ENCODE measurements at places on chromosomes 12 and 14.

- DNase-seq, result no peak
These were observed 133.5 kb downstream of the CPNE8 start for GRCh38 chr12:38771871-38772270.

DNA sequence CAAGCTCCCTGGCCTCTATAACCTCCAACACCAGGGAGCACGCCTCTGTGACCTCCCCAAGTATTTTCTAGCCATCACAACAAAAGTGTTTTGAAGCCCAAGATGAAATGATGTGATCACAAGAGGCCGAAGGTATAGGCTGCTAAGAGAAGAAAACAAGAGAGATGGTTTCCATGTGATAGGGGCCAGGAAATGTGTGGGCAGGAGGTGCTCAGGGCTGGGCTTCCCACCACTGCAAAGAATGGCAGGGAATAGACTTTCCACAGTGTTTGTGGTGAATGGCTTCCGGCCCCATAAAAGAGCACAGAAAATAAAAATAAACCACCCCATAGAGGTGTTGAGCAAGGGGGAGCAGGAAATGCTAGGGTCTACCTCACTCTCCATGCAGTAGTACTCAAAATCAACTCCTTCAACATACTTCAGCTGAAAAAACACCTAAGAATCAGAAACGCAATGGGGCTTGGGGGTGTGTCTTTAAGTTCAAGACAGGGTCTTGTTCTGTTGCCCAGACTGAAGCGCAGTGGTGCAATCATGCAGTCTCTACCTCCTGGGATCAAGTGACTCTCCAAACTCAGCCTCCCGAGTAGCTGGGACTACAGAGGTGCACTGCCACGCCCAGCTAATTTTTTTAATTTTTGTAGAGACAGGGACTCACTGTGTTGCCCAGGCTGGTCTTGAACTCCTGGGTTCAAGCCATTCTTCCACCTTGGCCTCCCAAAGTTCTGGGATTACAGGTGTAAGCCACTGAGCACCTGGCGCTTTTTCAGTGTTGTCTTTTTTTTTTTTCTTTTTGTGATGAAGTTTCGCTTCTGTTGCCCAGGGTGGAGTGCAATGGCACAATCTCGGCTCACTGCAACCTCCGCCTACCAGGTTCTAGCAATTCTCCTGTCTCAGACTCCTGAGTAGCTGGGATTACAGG lies 27.1 kb downstream of the DAD1 start:
- DNase-seq, result no peak

GRCh38 chr12:106163712-106164111 lies 25.0 kb upstream of the NUAK1 start:
- DNase-seq, result no peak

- DNase-seq, result no peak
These were observed 15.9 kb downstream of the PYROXD1 start for GRCh38 chr12:21453312-21453852.

DNA sequence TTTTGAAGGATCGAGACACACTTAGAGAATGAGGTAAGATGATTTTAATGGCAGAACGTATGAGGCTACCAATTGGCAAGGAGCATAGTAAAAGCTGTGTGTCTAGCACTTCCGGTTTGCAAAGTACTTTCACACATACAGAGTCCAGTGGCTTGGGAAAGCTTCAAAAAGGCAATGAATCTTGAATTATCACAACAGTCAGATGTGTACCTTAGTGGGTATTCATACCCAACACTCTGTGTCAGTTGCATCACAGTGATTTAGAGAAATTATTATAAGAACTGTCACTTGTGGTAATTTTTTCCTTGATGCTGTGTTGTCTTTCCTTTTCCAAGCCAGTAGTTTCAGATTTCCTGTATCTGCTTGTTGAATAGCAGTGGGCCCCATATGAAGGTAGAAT lies 424.1 kb downstream of the PCNX1 start:
- no peak for DNase-seq

GRCh38 chr12:54420766-54421144 lies 1.7 kb upstream of the ITGA5 start:
- no peak for DNase-seq

DNA sequence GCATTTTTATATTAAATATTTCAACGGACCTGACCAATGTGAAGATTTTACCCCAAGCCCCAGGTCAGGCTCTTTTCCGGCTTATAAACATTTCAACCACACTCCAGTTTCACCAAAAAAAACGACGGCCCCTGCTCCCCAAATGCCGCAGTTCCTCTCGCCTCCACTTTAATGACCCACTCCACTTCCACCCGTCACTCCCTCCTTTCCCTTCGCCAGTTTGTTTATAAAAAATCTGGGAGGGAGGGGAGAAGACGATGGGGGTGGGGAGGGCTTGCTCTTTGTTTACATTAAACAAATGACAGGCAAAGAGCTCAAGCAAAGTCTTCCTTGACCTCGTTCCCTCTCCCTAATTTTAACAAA lies 5.4 kb downstream of the SIX6 start:
- no peak for DNase-seq

DNA sequence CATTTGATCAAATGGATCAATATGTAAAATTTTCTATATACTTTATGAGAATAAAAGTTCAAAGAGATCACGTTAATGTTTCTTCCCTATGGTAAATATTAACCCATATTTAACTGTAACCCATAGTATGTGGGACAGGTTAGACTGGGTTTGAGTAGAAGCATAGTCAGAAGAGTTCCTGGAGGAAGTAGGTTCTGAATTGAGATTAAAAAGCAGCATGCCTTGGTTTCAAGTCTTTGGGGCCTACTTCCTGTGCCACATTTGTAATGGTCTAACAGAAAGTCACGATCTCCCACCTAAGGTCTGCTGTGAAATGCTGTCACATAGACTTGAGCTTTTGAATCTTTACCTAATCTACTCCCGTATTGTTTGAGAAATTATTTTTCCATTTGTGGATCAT lies 63.8 kb downstream of the FIGNL2 start:
- DNase-seq, result no peak

DNA sequence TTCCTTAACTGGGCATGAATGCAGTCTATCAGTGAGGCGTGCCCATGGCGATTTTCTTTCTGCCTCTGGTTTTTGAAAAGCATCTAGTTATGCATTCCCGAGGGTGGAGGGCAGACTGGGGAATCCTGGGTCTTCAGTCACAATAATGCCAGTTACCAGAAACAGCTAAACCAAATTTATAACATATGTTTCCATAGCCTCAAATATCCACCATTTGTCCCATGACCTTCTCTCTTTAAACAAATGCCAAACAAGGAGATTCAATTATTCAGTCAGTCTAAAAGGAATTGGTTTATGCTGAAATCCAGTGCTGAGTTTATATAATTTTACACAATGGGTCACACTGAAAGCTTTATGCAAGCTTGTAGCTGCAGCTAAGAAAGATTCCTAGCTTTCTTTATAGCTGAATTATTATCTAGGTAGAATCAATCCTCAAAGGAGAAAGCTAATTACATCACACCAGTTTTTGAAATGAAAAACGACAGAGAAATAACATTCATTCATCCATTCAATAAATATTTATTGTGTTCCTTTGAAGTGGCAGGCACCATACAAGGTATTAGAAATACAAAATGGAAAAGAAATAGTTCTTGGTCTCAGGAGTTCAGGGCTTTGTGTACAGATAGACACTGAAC lies 131.3 kb upstream of the RAP1B start:
- no peak for DNase-seq

- DNase-seq, result no peak
These were observed 42.9 kb upstream of the KRAS start for GRCh38 chr12:25293653-25294052.

GRCh38 chr14:30223385-30223785 lies 295.7 kb upstream of the PRKD1 start:
- DNase-seq, result no peak

- no peak for DNase-seq
These were observed 181.6 kb downstream of the MSRB3 start for GRCh38 chr12:65460063-65460462.

- DNase-seq, result no peak
These were observed 8.9 kb upstream of the RNF212B start for GRCh38 chr14:23228812-23229211.

DNA sequence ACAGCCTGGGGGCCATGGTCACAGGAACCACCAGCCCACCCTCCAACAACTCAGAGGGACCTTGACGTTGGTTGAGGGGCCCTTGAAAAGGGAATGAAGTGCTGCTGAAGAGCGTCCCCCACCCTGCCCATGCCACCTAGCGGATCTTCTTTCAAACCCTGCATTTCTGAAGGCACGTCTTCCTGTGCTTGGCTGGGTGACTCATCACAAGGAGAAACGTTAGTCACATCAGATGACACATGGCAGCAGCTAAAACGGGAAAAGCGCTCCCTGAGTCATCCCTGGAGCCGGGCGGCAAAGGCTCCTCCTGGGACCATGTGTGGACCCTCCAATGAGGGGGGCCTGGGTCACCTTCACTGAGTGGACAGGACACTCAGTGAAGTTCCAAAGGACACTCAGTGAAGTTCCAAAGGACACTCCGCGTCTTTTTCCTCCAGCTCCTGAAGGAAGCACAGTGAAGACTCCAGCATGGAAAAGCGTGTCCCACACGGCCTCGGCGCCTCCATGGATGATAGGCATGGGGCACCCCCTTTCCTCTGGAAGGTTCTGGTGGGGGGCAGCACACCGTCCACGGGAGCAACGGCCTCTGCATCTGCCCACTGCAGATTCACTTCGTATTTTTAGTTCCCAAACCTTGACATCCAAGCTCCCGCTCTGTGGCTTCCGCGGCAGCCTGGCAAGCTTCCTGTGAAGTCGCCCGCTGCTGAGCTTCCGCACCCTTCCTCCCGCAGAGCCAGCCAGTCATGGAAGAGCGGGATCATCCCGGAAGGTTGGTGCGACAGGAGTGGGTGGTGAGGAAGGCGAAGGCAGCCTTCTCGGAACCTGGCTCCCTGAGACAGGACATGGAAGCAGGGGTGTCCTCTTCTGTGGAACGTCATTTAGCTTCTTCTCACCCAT lies 383.4 kb downstream of the VRK1 start:
- no peak for DNase-seq

DNA sequence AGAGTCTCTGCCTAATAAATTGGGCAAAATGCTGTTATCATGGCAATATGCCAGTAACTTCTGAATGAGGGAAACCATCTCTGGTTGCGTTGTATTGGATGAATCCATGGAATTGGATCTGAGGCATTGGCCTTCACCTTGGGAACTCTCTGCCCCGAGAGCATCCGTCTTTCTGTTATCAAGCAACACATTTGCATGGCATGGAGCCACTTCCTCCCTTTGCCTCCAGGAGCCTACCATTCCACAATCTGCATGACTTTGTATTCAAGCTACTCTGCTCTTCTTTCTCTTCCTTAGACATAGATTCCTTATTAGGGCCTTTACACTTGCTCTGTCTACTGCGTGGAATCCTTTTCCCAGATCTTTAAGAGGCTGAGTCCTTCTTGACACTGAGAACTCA lies 57.2 kb downstream of the RIC8B start:
- no peak for DNase-seq

GRCh38 chr12:21456291-21456780 lies 18.9 kb downstream of the PYROXD1 start:
- DNase-seq, result no peak

DNA sequence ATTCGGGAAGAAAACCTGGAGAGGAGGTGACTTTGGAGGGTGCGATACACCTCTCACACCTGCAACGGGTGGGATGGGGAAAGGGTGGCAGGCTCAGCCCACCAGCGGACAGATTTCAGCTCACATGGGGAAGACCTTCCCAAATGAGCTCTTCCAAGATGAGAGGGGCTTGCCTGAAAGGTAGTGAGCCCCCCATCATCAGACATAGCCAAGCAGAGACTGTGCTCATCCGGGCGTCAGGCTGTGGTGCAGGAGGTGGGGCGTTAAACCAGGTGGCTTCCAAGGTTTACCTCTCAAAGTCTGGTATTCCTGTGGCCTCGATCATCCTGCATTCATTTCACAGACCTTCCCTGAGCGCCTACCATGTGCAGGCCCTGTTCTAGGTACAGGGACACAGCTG lies 105.4 kb upstream of the FKBP4 start:
- no peak for DNase-seq

- DNase-seq, result no peak
These were observed 341 bp downstream of the ZNF10 start for GRCh38 chr12:133130808-133131128.

GRCh38 chr12:95784286-95784685 lies 6.3 kb downstream of the NTN4 start:
- DNase-seq, result no peak

GRCh38 chr12:20269337-20270067 lies 98.8 kb upstream of the PDE3A start:
- no peak for DNase-seq

DNA sequence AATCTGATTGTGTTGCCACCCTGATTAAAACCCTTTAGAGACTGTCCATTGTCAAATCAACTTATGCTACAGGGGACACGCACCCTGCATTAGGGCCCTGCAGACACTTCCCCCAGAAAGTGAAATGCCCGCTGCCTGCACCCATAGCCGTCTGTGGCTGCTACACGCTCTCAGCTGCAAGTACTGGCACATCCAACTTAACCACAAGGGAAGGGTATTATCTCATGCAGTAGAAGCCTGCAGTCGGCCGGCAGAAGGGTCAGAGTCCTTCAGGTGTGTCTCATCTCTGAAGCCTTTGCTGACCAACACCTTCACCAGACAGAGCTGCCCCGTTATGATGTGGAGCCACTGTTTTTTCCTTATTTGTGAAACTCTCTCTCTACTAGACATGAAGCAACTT lies 20.8 kb downstream of the CFAP251 start:
- no peak for DNase-seq

DNA sequence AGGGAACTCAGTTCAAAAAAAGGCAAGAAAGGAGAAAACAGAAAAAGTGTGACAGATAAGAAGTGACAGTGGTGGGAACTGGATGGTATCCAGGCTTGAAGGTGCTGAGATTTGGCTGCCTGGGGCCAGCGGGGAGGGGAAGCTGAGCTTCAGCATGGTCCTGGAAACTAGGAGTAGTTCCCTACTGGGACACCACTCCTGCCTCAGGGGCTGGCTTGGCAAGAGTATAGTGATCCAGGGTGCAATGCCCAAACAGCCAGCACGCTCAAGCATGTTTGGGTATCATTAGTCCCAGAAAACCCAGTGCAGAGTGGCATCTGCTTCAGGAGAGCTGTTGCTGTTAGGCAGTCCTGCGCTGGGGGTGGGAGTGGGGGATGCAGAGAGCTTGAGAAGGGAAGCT lies 49.5 kb upstream of the KTN1 start:
- DNase-seq, result no peak

GRCh38 chr12:116429826-116430360 lies 129.3 kb upstream of the MAP1LC3B2 start:
- no peak for DNase-seq

DNA sequence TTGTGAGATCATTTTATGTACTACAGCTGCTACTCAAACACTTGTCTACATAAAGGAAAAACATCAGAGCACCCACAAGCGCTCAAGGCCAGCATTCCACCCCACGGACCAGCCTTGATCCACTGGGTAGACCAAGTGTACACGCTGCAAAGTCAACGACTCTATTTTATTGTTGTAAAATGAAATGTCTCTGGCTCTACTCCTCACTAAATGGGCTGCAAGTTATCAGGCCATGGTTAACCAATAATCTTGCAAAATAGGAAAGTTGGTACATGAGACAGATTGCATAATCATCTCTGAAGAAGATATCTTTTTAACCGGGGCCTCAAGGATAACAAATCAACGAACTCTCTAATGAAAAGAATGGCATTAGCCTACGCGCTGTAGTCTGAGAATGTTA lies 69.9 kb upstream of the FOXN3 start:
- no peak for DNase-seq

Measured in left hindlimb (tissue), 1 donor.